Thoracic aorta endothelial cell (primary cell): ENCODE measurements at places on chromosomes 4 and X. TPM values are rescaled to one million over a fixed set of nuclear protein-coding genes. Genes with fewer than 3 reads are reported as not detected.

The BEX5 gene
- total RNA-seq = 5.3 TPM in 1 of 2 replicates, not detected in the other

The PAGE2 gene
- total RNA-seq = not detected in 2 replicates

The CXCL11 gene
- 0.66 and 1.1 TPM in 2 replicates for total RNA-seq

The HMX1 gene
- not detected in 2 replicates for total RNA-seq

The NHS gene
- 0.13 and 0.29 TPM in 2 replicates for total RNA-seq

The SRPK3 gene
- total RNA-seq = not detected in 2 replicates

The CETN2 gene
- total RNA-seq = 35.7 and 41.9 TPM in 2 replicates

The FAM241A gene
- total RNA-seq = 31.0 and 36.8 TPM in 2 replicates

The DAPP1 gene
- total RNA-seq = not detected in 2 replicates

The SH2D1A gene
- not detected in 2 replicates for total RNA-seq

The SPACA5 gene
- total RNA-seq = not detected in 2 replicates

The XIAP gene
- 42.3 and 43.6 TPM in 2 replicates for total RNA-seq

The NIPAL1 gene
- total RNA-seq = 0.80 and 2.9 TPM in 2 replicates

The RAB39B gene
- total RNA-seq = 0.07 TPM in 1 of 2 replicates, not detected in the other

The FGF13 gene
- total RNA-seq = 0.27 TPM in 1 of 2 replicates, not detected in the other

The TMEM150C gene
- total RNA-seq = 3.1 and 3.3 TPM in 2 replicates

The PCDH7 gene
- total RNA-seq = 27.7 and 39.3 TPM in 2 replicates

The TCEAL5 gene
- total RNA-seq = not detected in 2 replicates

The NAP1L3 gene
- 0.93 and 1.2 TPM in 2 replicates for total RNA-seq

The SPATA18 gene
- total RNA-seq = 10.3 and 14.6 TPM in 2 replicates

The MAGEB6B gene
- total RNA-seq = not detected in 2 replicates

The FAM9B gene
- not detected in 2 replicates for total RNA-seq

The MMAA gene
- total RNA-seq = 4.4 and 4.5 TPM in 2 replicates

The TBC1D9 gene
- 57.1 and 60.4 TPM in 2 replicates for total RNA-seq

The PPA2 gene
- total RNA-seq = 91.6 and 106 TPM in 2 replicates

The DCK gene
- 25.3 and 37.9 TPM in 2 replicates for total RNA-seq

The GJB1 gene
- total RNA-seq = not detected in 2 replicates
